ENCODE measurements at places on chromosomes 2 and 18.

- no peak for DNase-seq
Observed at GRCh38 chr18:1746131-1746530, 825.2 kb downstream of the METTL4 start.

DNA sequence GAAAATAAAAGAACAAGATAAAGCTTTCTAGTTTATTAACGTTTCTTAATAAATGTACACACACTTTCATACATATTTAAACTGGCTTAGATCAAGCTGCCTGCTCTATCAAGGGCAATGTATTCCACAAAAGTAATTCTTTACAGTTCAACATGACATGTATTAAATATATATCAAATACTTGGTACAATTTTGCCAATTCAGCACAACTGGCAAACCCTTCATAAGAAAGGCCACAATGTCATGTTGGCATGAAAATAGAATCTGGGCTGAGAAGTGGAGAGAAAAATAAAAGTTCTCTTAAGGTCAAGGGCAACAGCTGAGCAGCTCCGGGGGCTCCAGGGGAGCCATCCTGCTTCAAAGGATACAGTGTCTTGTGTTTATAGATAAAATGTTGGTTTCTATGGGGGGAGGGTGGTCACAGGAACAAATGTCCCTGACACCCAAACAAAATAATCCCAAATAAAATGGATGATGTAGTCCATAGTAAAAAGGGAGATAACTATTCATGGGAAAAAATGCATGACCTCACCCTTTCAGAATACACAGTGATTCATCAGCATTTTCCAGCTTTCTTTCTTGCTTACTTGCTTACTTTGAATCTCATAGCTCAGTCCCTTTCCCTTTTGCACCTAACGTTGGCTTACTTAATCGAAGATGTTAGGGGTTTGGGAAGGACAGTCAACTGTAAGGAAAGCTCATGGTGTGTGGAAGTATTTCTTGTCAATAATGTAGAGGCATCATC lies 494.9 kb downstream of the NYAP2 start:
- no peak for DNase-seq

DNA sequence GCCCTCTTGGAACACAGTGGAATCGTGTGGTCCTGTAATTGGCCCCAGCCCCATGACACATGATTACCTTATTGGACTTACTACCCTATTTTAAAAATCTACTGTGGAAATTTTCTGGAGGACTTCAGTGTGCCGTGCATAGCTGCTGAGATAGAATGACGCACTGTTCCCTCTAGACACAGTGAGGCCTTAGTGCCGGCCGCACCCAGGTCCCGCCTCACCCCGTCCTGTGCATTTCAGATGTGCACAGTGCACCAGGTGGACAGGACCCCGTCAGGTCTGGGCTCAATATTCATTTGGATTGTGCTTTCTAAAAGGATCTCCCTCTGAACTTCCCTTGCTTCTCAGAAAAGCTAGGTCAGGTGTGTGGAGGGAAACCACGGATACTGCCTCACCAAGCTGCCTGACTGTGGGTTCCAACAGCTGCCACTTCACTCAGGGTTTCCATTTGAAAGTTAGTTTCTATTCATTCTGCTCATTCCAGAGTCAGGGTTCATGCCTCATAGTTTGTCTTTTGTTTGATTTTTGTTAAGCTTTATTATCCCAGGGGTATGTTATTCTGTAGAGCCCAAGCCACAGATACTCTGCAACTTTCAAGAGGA lies 155.8 kb downstream of the PTGR3 start:
- DNase-seq, result no peak

GRCh38 chr2:102129082-102129481 lies 13.5 kb upstream of the IL1R1 start:
- DNase-seq, result no peak

GRCh38 chr2:31304816-31305215 lies 70.9 kb downstream of the EHD3 start:
- no peak for DNase-seq

DNA sequence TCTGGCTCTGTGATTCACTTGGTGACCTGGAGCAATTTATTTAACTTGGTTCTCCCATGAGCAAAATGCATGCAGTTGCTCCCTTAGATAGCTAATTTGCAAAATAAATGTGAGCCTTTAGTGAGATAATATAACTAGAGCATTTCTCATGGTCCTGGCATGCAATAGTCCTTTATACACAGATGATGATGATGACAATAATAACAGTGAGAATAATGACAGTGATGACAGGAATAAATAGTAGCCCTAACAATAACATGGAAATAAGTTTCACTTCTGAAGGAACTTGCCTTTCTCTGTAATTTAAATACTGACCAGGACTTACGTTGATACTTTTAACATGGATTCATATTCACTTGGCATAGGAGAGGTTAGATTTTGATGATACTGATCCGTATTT lies 49.2 kb downstream of the LPIN1 start:
- no peak for DNase-seq

DNA sequence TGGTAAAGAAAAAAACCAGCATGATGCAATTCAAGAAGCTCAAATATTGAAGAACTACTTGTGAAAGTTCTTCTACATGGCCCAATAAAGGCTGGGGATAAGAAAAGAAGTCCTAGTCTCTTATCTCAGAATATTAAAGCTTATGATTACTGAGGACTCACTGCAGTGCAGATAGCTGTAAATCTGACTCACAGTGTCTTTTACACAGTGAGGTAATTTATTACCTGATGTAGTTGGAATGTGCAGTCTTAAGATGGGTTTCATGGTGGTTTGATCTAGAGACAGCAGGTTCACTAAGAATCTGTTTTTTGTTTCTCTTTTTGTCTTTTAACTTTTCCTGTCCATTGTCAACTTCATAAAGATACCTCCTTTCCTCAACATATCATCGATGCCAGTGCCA lies 484.0 kb upstream of the MAP2 start:
- DNase-seq, result no peak

DNA sequence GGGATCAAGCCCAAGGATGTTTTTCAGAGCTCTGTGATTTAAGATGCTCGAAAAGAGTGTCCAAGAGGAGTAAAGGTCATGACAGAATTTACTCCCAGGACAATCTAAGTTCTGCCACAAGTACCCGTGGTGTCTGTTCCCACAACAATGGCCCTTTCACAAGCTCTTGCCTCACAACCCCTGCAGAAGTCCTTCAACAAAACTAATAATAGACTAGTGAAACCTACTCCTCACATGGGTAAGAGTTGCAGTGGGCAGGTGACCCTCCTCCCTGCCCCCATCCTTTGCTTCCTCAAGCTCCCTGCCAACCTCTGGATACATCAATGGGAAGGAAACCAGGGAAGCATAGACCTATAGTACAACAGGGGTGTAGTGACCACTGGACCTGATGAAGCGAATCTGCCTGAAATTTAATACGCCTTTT lies 34.9 kb downstream of the PTCD3 start:
- no peak for DNase-seq

DNA sequence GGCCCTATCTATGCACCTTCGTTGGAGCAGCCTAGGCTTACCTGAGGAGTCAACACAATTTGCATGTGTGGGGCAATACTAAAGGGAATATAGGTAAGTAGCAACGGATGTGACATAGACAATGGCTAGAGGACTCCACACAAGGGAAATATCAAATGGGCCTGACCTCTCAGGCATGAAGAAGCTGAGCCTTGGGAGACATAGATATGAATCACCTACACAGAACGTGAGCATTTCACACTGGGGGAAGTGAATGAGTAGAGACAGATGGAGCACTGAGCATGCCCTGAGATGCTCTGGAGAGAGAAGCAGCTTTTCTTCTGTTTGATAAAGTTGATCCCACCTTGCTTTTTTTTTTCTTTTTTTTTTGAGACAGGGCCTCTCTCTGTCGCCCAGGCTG lies 97.9 kb downstream of the ATL2 start:
- DNase-seq, result no peak

DNA sequence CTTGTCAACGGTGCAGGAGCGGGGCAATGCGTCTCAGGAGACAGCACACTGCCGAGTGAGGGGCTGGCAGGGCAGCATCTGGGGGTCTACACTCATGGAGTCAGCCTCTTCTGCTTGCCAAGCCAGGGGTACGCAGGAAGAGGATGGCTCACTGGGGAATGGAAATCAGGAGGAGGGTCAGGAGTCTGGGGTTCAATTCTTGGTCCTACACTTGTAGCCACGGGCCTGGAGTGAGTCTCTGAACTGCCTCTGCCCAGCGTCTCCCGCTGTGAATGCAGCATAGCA lies 70.0 kb downstream of the CAPN13 start:
- no peak for DNase-seq

GRCh38 chr2:114949228-114949804 lies 506.9 kb downstream of the DPP10 start:
- no peak for DNase-seq

- DNase-seq, result no peak
Observed at GRCh38 chr2:67013821-67014220, 383.3 kb upstream of the ETAA1 start.

DNA sequence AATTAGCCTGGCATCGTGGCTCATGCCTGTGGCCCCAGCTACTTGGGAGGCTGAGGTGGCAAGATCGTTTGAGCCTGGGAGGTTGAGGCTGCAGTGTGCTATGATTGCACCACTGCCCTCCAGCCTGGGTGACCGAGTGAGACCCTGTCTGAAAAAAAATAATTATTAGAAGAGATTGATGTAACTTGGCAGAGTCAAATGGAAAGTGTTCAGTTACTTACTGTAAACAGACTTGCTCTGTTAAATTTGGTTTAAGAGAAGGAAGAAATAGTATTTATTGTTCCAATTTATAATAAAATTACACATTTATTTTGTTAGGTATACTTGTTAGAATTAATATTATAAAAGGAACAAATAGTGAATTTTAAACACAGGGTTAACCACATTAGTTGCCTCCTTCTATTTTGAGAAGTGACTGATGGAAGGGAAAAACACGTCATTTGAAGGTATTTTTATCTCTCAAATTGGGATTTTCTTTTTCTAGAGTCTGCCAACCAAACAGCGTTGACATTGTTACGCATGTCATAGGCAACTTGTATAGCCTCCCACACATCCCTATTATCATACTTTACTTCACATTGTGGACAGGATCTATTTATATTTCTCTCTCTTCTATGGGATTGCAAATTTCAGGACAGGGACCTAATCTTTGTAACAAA lies 118.8 kb upstream of the B3GNT2 start:
- DNase-seq, result no peak

- DNase-seq, result no peak
Observed at GRCh38 chr2:74708883-74709282, 54.8 kb downstream of the SEMA4F start.

GRCh38 chr18:13456736-13457271 lies 238.2 kb downstream of the LDLRAD4 start:
- DNase-seq, result no peak

- DNase-seq, result no peak
Observed at GRCh38 chr18:9001209-9001608, 101.3 kb upstream of the NDUFV2 start.

GRCh38 chr2:205885492-205886099 lies 200.4 kb downstream of the INO80D start:
- DNase-seq, result no peak

DNA sequence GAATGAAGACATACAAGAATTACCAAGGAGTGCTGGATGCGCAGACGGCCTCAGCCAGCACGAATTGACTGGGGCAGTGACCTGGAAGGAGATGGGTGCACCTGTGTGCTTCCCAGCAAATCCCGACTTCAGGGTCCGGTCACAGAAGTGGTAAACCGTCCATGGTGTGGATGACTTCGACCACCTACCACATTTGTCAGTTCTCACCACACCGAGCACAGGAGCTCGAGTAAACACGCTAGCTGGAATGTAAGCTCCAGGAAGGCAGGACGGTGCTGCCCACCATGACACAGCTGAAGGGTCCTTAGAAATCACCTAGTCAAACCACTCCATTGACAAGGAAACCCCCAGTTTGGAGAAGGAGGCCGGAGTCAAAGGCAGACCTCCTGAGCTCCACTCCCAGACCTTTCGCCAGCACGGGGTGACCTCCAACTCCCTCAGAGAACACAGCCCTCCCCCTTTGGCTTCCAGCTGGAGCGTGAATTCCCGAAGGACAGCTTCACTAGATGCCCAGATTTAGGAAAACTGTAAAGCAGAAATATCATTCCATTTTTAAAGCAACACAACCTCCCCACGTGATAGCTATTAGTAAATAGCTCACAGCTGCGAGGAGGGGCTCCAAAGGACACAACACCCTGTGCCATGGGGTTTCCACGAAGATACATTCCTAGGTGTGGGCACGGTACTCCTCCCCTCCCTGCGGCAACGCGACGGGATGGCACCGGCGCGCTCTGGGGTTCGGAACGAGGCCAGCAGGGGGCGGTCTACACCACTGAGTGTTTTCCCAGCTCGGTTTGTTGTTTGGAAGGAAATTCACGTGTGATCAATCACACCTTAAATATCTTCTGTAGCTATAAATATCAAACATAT lies 34.1 kb upstream of the GNAL start:
- DNase-seq, result no peak

- no peak for DNase-seq
Observed at GRCh38 chr18:25557011-25557410, 205.0 kb upstream of the ZNF521 start.

GRCh38 chr18:57649556-57650500 lies 28.2 kb upstream of the NARS1 start:
- DNase-seq, result no peak

GRCh38 chr2:134306521-134306920 lies 52.6 kb downstream of the MGAT5 start:
- no peak for DNase-seq

DNA sequence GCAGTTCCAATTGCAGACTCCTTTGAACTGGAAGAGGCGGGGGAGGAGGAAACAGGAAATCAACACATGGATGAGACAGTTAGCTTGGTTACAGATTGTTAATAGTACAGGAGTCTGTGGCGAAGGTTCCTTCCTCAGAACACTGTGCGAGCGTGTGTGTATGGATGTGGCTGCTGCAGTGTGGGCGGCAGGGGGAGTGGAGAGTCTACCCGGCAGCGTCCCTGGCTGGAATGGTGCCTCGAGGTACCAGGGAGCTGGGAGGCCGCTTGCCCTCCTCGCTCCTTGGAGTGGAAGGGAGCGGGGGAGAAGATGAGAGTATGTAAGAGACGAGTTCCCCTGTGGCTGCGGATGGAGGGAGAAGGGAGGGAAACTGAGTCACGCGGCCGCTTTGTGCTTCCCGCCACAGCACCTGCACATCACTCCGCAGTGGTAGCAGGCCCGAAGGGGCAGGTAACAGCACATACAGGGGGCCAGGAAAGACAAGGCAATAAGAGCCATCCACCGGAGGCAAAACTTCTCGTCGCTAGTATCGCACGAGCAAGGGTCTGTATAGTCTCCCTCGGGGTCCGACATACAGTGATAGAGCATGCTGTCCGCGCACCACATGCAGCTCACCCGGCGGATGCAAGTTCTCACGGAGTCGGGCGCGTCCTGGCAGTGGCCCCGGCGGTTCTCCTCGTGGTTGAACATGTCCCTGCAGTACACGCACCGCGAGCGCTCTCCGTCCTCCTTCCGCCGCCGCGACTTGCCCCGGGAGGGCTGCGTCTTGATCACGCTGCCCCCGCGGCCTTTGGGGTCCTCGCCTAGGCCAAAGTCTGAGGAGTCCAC lies 85.7 kb downstream of the ACTR2 start:
- DNase-seq, result no peak

DNA sequence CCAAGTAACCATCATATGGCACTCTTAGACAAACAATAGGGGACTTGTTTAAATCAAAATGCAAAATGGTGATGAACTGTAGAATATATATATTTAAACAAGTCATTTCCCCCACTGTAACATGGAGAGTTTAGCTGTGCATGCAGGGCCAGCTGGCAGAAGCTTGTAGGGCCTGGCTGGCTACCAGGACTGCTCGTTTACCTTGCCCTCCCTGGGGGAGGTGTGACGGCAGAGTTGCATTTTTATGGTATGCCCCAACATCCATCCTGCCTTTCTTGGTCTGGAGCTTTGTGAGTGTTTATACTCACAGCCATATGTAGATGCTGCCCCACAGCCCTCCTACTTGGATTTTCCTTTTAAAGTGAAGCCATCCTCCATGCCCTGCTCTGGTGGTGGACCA lies 101.7 kb upstream of the ZFP36L2 start:
- DNase-seq, result no peak

GRCh38 chr2:27093430-27094352 lies 7.1 kb downstream of the KHK start:
- DNase-seq, result no peak

Measured in NCI-H1417 treated with DMSO at 0.1 percent for 48 hours (cell line).